ENCODE measurements at places on chromosomes 5 and 9.

GRCh38 chr5:82534986-82535385 is 256.8 kb upstream of the RPS23 start:
- DNase-seq, result no peak

DNA sequence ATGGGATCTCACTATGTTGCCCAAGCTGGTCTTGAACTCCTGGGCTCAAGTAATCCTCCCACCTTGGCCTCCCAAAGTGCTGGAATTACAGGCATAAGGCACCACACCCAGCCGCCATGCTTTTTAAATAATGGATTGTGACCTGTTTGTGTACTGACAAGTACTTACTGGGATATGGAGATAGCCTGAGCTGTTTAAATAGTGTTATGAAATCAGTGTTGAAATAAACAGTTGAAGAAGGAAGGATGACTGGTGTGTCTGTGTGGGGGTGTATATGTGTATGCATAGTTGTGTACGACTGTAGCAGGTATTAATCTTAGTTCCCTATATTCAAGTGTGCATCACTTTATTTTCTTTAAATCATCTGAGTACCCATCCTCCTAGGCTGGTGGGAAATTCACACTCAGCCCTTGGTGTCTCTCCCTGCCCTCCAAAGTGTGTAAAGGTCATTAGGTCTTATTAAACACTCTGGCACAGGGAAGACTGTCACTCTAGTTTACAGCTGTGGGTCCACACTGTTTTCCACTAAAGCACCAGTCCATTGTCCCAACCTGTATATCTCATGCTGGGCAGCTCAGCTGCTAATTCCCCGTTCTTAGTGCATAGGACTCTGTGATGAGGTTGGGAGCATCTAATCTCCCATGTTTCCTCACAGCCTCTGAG is 91.0 kb downstream of the SNX18 start:
- DNase-seq, result no peak

DNA sequence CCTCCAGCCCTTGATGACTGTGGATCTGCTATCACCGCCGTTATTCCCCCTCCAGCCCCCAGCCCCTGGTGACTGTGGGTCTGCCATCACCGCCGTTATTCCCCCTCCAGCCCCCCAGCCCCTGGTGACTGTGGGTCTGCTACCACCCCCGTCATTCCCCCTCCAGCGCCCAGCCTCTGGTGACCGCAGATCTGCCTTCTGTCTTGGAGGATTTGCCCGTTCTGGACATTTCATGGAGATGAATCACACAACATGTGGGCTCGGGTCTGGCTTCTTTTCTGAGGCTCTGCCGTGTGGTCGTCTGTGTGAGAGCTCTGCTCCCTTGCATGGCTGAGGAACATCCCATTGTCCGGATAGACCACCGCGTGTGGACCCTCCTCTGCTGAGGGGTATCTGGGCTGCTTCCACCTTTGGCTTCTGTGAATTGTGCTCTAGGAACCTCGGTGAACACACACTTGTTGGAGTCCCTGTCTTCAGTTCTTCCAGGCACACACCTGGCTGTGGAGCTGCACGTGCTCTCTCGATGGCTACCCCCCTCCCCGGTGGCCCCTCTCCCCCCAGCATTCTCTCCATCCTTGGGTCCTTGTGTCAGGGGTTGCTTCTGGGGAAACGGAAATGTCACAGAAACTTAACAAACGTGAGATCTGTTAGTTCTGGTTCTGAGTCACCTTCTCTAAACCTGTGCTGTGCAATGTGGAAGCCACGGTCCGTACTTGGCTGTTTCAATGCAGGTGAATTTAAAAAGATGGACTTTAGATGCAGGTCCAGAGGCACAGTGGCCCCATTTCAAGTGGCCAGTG is 105.3 kb upstream of the COL5A1 start:
- DNase-seq, result no peak

GRCh38 chr9:86798966-86799365 is 148.3 kb downstream of the GAS1 start:
- no peak for DNase-seq

GRCh38 chr9:98342820-98343210 is 87.4 kb upstream of the TBC1D2 start:
- DNase-seq, result no peak

GRCh38 chr9:131097948-131098278 is 1.6 kb downstream of the AIF1L start:
- no peak for DNase-seq

GRCh38 chr5:65462139-65462705 is 19.5 kb downstream of the ADAMTS6 start:
- DNase-seq, result no peak
